ENCODE measurements at places on chromosomes 3 and 15.

GRCh38 chr3:57127891-57128518 lies 37.1 kb downstream of the IL17RD start:
- DNase-seq, result no peak

DNA sequence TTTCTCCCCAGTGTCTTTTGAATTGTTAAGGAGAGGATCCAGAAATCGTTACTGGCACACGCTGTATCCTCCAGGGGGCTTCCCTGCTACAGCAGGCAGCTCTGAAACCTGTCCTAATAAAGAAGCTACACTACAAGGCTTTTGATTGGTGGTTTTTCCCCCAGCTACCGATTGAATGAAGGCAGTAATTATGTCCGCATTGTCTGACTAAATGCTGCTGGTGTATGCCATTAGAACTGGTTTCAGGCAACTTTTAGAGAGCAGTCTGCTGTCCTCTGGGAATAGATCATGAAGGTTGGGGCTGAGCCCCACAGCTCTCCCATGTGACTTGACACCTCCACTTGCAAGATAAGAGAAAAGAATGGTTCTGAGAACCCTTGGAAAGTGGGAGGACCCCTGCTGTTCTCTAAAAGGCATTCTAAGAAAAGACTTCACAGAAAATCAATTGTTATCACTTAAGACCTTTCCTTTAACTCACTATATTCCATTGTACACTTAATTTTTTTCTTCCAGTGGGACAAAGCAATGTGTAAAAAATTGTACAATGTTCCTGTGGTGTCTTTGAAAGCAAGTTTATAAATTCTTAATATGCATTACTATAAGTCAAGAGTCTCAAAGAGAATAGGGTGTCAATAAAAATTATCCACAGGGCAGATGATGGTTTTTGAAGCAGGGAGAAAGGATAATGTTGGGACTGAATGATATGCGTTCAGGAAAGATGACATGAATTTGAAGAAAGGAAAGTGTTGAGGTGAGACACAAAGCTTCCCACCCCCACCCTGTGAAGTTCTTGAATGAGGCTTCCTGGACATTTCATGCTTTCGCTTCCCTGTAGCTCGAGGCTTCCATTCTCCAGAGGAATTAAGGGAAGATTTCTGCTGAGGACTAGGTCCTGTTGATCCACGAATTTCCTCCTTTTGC lies 53.0 kb upstream of the DAZL start:
- no peak for DNase-seq

- DNase-seq, result no peak
These were observed 1.4 kb downstream of the GJD2 start for GRCh38 chr15:34753236-34753894.

- DNase-seq, result no peak
These were observed 95.1 kb downstream of the TP63 start for GRCh38 chr3:189726277-189726676.

DNA sequence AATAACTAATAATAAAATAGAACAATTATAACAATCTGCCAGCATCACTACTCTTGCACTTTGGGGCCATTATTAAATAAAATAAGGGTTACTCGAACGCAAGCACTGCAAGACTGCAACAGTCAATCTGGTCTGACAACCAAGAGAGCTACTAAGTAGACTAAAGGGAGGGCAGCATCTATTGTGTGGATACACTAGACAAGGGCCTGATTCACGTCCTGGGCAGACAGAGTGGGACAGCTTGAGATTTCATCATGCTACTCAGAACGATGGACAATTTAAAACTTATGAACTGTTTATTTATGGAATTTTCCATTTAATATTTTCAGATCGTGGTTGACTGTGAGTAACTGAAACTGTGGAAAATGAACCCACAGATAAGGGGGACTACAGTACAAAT lies 39.5 kb downstream of the TNIK start:
- DNase-seq, result no peak

DNA sequence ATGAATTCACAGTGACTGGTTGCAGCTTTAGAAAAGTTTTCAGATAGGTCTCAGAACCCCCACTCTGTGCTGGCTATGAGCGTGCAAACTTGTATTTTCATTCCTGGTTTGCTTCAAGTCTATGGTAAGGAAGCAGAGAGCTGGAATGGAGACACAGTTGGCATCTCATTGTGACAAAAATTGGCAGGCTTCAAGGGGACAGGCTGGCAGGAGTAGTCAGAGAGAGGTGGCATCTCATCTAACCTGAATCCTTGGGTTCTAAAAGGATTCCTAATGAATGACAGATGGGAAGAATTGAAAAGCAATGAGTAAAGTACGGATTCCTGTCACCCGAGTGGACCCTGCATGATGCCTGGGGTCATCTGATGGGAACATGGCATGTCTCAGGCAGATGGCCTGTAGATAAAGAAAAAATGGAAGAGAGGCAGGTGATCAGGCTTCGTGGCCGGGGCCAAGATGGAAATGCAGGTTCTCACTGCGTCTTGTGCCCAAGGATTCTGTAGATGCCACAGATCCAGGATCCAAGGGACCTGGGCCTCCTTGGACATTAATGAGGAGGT lies 89.4 kb upstream of the ABHD17C start:
- DNase-seq, result no peak

GRCh38 chr15:62799919-62800318 lies 242.6 kb upstream of the TPM1 start:
- DNase-seq, result no peak

DNA sequence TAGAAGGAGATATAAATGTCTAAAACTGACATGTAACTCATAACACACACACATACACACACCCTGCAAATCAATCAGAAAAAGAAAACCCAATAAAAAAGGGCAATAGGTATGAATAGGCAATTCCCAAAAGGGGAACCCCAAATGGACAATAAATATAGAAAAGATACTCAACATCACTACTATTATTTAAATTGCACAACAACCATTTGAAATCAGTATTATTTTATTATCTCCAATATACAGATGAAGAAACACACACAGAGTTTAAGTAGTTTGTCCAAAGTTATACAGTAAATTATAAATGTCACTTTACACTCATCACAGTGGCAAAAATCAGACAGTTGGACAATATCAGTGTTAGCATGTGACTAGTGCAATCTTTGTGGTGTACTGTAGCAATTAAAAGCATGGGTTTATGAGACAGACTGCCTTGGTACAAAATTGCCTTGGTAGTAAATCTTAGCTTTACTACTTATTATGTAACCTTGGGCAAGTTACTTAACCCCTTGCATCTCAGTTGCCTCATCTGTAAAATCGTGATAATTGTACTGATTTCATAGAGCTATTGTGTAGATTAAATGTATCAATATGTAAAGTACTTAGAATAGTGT lies 3.4 kb upstream of the FSTL1 start:
- DNase-seq, result no peak

DNA sequence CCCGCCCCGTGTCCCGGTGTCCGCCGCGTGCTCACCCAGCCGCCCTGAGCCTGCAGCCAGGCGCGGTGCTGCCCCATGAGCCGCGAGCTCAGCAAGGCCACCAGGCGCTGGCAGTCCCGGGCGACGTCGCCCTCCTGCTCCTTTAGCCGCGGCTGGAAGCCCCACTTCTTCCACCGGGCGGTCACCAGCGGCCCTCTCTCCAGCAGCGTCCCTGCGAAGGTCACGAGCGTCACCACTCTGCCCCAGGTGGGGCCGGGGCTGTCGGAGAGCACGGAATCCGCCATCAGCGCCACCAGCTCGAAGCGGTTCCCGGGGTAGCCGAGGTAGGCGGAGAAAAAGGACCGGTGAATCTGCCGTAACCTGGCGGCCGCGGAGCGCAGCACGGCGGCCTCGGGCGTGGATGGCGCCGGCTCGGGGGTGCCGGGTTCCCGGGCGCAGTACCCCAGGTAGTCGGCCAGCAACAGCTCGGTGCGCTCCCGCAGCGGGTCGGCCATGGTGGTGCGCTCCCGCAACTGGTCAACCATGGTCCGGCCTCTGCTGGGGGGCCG lies 298 bp downstream of the BCL2L10 start:
- no peak for DNase-seq

DNA sequence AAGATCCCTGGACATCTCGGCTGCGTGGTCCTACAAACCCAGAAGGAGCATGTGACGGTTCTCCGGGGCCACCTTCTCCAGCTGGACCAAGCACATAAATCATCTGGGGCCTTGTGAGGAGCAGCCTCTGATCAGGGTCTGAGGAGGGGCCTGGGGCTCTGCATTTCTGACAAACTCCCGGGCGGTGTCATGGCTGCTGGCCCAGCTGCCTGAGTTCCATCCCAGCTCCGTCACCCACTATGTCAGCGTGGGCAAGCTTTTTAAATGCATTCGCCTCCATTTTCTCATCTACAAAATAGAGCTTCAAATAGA lies 126.3 kb upstream of the MEF2A start:
- no peak for DNase-seq

- DNase-seq, result no peak
These were observed 350.3 kb downstream of the TUSC7 start for GRCh38 chr3:117059956-117060270.

DNA sequence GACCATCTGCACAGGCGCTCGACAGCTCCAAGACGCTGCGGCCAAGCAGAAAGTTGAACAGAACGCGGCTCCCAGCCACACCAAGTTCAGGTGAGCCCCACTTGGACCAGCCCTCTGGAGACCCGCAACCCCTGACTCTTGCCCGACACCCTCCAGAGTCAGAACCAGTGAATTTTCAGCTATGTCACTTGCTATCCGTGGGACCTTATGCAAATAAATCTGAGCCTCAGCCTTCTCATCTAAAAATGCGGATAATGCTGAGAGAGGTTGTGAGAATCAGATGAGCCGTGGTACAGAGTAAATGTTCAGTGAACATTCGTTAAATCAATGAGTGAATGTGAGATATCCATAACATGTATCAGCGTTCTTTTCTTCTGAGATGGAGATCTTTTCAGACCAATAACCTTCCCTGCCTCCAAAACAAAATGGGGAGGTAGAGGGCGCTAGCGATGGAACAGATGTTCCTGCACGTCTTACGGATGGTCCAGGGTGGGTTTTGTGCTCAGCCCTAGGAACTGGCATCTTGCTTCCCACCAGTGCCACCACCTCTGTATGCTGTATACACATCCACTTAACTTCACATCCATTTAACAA lies 524 bp downstream of the MRPS11 start:
- no peak for DNase-seq

GRCh38 chr3:149881879-149882278 lies 68.9 kb downstream of the RNF13 start:
- DNase-seq, result no peak

DNA sequence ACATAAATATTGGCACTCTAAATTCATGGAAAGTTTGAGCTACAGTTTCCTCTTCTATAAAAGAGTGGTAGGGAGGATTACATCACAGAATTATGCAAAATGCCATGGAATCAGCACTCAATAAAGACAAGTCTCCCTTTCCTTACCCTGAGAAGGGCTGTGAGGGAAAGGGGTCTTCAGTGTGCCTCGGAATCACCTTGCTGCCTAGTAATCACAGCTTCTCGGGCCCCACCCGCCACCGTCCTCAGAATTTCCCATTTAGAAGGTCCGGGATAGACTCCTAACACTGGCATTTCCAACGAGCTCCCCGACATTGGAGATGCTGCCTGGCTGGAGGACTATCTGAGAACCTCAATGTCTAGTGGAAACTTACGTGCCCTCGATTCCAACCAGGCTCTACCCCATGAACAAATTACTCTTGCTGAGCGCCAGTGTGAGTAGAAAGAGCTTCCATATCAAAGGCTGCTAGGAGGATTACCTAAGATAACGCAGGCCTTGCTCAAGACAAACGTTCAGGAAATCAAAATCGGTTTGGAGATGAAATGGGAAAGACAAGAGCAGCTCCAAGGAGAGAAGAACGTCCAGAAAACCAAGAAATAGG lies 92.1 kb upstream of the CHD2 start:
- DNase-seq, result no peak

- DNase-seq, result no peak
These were observed 25.8 kb upstream of the ANXA2 start for GRCh38 chr15:60423537-60423936.

GRCh38 chr15:94912760-94913159 lies 681.4 kb downstream of the MCTP2 start:
- no peak for DNase-seq

GRCh38 chr3:59285560-59285959 lies 235.7 kb upstream of the CFAP20DC start:
- no peak for DNase-seq

DNA sequence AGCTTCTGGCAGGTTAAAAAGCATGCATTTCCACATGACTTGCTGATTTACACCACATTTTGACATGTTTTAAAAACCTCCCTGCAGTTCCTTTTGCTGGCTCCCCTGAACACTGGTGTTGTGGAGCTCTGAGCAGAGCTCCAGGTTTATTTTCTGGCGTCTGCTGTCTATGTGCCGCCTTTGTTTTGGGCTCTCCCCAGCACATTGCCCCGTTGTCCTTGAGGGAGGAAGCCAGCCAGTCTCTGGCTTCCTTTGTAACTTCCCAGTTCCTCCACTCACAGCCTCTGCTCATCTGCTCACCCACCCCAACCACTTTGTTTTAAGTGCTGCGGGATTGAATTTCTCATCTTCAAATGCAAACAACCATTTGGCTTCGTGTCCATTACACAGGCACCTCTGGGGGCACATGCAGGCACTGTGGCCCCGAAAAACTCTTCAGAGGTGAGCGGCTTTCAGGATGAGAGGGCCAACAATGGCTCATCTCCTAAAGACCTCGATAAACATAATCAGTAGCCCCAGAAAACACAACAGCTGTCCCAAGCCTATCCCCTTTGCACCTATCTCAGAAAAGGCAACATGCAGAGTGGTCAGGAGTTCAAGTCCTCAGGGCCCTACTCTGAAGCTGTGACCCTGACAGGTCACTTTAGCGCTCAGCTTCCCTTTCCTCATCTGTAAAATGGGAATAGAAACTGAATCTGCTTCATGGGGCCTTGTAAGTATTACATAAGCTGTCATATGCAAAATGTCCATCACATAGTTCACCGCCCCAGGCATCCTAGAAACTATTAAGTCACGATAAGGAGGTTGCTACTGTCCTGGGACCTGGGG lies 1.3 kb upstream of the MEF2A start:
- no peak for DNase-seq

- no peak for DNase-seq
These were observed 67.5 kb upstream of the CACNA1D start for GRCh38 chr3:53426918-53427317.

- DNase-seq, result no peak
These were observed 3.3 kb downstream of the BNIP2 start for GRCh38 chr15:59685737-59686297.

DNA sequence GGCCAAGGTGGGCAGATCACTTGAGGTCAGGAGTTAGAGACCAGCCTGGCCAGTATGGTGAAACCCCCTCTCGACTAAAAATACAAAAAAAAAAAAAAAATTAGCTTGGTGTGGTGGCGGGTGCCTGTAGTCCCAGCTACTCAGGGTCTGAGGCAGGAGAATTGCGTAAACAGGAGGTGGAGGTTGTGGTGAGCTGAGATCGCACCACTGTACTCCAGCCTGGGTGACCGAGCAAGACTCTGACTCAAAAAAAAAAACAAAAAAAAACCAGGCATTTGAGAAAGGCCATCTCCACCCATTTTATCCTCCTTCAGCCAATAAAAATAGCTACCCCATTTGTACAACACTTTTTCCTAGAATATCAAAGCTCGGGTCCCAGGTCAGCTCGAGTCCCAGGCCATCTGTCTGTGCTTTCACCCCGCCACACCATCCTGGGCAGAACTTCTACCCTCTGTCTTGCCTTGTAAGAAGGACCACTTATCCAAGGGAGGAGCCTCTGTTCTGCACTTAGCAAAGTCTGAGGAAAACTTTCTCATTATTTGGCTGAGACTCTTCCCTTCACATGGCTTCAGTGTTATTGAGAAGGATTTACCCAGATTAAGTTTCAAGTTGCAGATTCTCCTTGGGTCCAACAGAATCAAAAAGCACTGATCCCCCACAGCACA lies 99.1 kb downstream of the MESD start:
- DNase-seq, result no peak

All from activated CD8-positive, alpha-beta memory T cell treated with anti-CD3 and anti-CD28 coated beads for 1 hour (primary cell).